ENCODE measurements at places on chromosomes 3 and 15. TPM values are rescaled to one million over a fixed set of nuclear protein-coding genes. Genes with fewer than 3 reads are reported as not detected.
A peak's percentile ranks its signal among the peaks of the same experiment; 100 is the strongest.

Gene EEFSEC
- 22.9 TPM for polyA plus RNA-seq

Gene STAB1
- 37.6 TPM for polyA plus RNA-seq

- no peak for DNase-seq
These were observed 153.8 kb downstream of the SHQ1 start for GRCh38 chr3:72694398-72694797.

Gene CHRNA3
- polyA plus RNA-seq, result 1.7 TPM

Gene ATP2B2
- polyA plus RNA-seq, result 1.1 TPM

DNA sequence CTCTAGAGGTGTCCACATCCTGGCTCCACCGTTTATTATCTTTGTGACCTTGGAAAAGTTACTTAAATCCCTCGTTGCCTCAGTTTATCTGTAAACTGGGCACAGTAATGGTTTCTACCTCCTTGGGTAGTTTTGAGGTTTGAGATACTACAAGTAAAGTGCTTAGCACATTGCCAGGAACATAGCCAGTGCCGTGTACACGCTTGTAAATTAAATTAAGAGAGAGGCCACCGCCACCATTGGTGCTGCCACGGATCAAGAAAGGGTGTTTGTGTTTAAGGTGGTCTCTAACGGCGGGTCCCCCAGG, 5.8 kb upstream of the WNT7A start:
- no peak for DNase-seq

- no peak for DNase-seq
These were observed 358.7 kb downstream of the SQOR start for GRCh38 chr15:45993508-45993907.

Gene SNX33
- 18.7 TPM for polyA plus RNA-seq

DNA sequence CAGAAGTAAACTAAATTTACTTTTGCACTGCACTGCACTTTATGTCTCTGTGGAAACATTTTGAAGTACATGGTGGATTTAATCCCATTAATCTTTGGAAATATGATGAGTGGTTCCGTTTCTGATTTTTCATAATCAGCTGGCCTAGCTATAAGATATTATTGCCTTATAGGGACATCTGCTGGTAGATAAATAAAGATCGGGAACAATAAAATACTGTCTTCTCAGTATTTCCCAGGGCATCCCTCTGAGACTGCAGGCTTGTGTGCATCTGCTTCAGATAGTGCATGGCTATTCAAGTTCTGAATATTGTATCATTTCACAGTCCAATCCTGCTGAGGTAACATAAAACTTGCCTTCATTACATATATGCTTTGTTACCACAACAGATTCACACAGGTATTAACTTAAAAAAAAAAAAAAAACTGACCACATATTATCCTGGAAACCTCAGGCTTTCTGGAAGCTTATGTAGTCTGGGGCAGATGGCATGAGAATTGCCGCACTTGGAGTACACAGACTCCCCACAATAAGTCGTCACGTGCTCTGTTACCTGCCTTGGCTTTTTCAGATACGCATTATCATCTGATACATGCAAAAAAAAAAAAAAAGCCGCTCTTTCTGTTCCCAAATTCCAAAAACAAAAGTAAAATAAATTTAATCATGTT, 330.8 kb upstream of the AGTR1 start:
- no peak for DNase-seq

GRCh38 chr3:71551311-71551919, 32.1 kb downstream of the FOXP1 start:
- DNase-seq, result no peak

GRCh38 chr3:15255215-15255614, 49.2 kb downstream of the CAPN7 start:
- no peak for DNase-seq

Gene C15orf39
- 9.4 TPM for polyA plus RNA-seq

Gene HCLS1
- polyA plus RNA-seq, result 5.9 TPM

GRCh38 chr15:29773816-29774215, 48.5 kb downstream of the TJP1 start:
- no peak for DNase-seq

- DNase-seq, result no peak
These were observed 1.0 kb upstream of the UBL7 start for GRCh38 chr15:74461847-74462511.

DNA sequence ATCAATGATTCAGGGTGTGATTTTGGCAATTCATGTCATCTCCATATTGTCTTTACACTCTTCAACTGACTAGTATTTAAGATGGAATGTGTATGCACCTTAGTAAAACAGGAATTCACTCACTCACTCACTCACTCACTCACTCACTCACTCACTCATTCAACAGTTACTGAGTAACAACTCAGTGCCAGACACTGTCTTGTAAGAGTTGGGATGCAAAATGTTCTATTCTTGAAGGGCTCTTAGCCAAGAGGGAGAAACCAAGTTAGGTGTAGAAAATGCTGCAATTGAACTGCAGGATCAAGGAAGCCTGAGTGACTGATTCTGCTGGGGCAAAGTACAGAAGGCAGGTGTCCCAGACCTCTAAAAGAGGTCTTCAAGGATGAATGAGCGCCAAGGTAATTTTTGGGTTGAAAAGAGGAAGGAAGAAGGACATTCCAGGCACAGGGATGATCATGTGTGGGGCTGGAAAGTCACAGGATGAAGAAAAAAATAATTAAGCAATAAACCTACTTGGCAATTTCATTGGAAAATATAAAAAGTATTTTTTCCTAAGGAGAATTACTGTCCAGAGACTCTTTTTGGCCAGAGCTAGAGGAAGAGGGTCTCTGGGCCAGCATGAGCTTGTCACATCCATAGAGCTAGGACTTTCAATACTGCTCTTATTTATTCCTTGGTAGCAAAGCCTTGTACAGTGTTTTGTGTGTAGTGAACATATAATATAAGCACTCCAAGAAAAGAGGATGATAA, 58.9 kb upstream of the ETV5 start:
- no peak for DNase-seq

DNA sequence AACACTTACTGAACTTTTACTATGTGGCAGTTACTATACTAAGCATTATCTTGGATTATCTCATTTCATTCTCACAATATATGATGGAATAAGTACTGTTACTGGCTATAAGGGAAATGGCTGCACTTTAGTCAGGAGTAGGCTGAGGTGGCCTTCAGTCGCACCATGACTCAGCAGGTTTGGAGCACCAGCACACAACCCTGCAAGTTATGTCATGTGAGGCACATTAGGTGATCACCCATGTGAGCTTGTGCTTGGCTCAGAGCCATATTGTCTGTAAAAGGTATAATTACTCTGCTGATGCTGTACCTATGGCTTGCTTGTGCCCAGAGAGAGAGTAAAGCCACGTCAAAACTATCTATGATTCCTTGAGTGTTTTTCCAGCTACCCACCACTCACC, 54.1 kb upstream of the TIPARP start:
- DNase-seq, result no peak

GRCh38 chr3:12294885-12295580, 6.2 kb downstream of the PPARG start:
- no peak for DNase-seq

GRCh38 chr3:176935194-176935888, 261.9 kb downstream of the TBL1XR1 start:
- no peak for DNase-seq

Gene PIK3CA
- 33.1 TPM for polyA plus RNA-seq

- DNase-seq, result no peak
These were observed 54.9 kb upstream of the PRR20G start for GRCh38 chr3:127342735-127343134.

DNA sequence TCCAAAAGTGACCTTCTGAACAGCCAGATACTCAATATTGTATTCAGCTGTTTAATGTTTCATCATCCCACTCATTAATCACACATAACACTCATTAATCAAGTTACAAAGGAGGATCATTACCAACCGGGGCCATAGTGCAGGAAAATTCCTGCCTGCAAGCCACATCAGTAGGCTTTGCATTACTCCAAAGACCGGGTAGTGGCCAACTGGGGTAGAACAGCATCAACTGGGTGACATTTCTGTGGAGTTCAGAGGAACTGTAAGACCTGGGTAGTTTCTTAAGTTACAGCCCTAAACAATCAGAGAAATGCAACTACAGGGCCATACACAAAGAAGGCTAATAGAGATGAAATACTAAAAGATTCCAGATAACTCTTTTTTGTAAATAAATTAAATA, 253.1 kb downstream of the WDR72 start:
- no peak for DNase-seq

- no peak for DNase-seq
These were observed 82.4 kb downstream of the P3H2 start for GRCh38 chr3:190038050-190038933.

Gene FBXO40
- polyA plus RNA-seq, result 0.02 TPM

Gene ANKUB1
- 0.52 TPM for polyA plus RNA-seq

Gene GOLGA8T
- 0.35 TPM for polyA plus RNA-seq

GRCh38 chr3:22585911-22586310, 617.2 kb upstream of the UBE2E2 start:
- peak; percentile 24 for DNase-seq

DNA sequence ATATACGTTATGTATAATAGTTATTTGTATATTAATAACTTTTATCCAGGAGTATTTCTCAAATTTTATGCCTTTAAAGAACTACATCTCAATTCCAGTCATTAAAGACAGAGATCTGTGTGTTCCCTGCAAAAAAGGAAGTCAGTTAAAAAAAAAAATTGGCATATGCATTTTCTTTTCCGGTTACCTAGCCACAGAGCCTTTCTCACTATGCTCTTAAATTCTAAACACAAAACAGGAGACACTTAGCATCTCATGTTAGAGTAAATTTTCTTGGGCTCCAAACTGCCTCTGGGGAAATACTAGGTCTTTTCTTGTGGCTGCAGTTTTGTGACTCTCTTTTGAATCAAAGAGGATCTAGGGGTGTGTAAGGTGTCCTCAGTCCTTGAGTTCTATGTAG, 105.9 kb downstream of the KCNH8 start:
- DNase-seq, result no peak

- DNase-seq, result no peak
These were observed 94.1 kb downstream of the FLNB start for GRCh38 chr3:58102390-58102750.

- no peak for DNase-seq
These were observed 56.0 kb downstream of the KLF13 start for GRCh38 chr15:31382713-31383045.

DNA sequence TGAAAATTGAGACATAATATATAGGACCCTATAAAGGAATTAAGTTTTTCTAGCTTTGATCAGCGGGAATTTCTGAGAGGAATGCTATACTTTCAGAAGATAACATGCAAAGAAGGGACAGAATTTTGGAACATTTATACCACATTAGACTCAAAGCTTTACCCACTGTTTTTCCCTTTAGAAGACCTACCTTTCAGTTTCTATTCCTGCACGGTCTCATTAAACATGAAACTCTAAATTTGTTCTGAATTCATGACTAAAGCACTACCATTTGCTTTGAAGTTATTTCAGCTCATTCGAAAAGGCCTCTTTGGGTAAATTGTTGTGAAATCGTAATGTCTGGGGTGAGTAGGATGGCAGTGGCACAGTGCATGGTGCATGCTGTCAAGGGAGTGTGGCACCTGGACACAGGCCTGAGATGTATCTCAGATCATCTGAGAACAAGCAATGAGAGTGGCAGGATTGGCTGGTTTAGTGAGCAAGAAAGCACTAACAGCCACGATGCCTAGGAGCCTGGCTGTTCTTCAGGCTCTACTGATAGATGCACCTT, 42.5 kb downstream of the CHCHD4 start:
- no peak for DNase-seq

DNA sequence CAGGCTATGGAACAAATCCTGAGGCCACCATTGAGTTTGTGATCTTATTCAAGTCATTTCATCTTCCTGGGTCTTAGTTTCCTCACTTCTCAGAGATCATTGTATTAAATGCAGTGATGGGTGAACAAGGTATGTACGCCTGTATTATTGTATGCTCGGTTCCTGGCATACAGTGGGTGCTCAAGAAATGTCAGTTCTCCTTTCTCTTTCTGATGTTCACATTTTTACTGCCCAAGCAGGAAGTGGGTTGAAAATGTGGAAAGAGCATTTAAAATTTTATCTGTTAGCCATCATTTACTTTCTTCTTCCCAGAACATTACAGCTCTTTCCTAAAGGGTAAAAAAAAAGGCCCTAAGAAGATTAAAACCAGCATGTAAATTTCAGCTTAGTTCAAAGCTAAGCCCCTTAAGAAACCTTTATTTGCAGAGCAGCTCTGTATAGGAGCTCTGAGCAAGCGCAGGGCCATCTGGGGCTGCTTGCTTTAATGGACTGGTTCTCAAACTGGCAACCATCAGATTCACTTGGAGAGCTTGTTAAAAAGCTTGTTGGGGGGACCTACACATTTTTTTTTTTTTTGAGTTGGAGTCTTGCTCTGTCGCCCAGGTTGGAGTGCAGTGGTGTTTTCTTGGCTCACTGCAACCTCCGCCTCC, 179.4 kb downstream of the CHST2 start:
- DNase-seq, result no peak

Gene ASB14
- polyA plus RNA-seq, result 1.4 TPM

Gene SPATA12
- 0.22 TPM for polyA plus RNA-seq

- DNase-seq, result no peak
These were observed 56.4 kb downstream of the UMPS start for GRCh38 chr3:124786511-124787241.

Gene LRTM1
- not detected for polyA plus RNA-seq

Gene SCAANT1
- 1.0 TPM for polyA plus RNA-seq

- DNase-seq, result no peak
These were observed 8.2 kb upstream of the TMEM158 start for GRCh38 chr3:45234250-45234649.

DNA sequence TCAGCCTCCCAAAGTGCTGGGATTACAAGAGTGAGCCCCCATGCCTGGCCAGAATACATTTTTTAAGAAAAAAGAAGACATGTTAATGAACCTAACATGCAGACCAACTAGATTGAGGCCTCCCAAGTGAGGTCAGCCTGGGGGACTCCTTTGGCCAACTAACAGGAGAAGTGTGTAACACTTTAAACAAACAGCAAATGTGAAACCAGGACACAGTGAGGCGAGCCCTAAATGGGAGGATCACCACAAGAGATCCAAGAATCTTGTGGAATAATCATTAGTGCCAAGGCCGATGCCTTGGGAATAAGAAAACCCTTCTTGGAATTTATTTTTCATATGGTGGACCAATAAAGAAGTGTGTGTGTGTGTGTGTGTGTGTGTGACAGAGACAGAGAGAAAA, 73.9 kb downstream of the ATP10A start:
- no peak for DNase-seq

Gene CAV3
- 0.48 TPM for polyA plus RNA-seq

DNA sequence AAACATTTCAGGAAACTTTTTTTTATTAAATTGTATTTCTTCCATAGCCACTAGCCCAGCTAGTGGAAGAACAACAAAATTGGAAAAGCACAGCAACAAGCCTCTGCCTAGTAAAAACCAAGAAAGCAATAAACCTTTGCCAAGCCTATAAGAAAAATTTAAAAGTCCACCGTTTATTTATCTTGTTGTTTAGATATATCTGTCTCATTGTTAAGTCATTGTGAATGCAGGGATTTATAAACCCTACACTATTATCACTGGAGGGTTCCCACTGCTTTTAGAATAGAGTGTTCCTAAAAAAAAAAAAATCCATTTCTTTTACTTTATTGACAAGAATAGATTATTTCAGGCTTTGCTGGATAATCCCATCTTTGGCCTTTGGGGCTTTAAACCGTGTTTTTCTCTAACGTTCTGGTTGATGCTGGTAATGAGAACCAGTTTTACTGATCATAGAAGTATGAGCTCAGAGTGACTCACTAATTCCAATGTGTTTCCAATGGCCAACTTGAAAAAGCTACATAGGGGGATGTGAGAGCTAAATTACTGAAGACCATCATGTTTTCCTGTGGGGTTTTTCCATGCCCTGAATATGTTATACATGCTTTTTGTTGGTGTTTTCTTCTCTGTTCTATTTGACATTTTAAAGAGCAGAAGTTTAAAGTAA, 634.1 kb downstream of the RBMS3 start:
- no peak for DNase-seq

- no peak for DNase-seq
These were observed 253.5 kb downstream of the CDIN1 start for GRCh38 chr15:36832774-36833463.

Measured in left kidney (tissue), 8 donors.